CD4-positive, CD25-positive, alpha-beta regulatory T cell (primary cell): ENCODE measurements at places on chromosomes 1 and 21. TPM values are rescaled to one million over a fixed set of nuclear protein-coding genes. Genes with fewer than 3 reads are reported as not detected.

DNA sequence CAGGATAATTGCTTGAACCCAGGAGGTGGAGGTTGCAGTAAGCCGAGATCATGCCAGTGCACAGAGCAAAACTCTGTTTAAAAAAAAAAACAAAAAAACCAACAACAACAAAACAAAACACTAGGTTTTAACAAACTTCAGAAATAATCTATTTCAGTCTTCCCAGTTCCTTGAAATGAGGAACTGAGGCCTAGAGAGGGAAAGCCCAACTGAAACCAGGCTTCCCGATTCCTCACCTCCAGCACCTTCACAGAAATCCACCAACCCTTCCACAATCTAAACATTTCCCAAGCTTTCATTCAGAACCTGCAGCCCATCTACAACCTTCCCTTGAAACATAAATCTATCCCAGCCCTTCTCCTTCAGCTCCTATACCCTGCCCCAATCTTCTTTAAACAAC is 612 bp upstream of the CD52 start:
- peak overlapping the region; percentile 70 for H3K27ac ChIP-seq
- peaks cover 22% of the 10 kb centered on the region for H3K36me3 ChIP-seq
- no peaks in the 10 kb centered on the region for H3K27me3 ChIP-seq
- no peak for DNase-seq
- H3K4me3 ChIP-seq: peak overlapping the region; percentile 100

DNA sequence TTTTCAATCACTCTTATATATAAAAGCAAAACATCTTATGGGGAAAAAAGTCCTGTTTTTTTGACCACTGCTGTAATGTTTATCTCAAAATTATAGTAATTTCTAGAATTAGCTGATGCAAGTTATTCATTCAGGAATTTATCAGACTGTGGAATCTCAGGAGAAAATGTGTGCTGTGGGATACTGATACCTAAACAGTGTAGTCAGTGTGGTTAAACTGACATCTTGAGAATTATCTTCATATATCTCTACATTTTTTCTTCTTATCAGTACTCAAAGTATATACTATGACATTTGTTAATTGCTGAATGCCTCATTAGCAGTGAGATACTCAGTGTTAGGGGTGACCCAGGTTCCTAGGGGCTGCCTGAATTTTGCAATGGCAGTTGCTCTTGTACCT is 839.3 kb downstream of the KCNT2 start:
- no peaks in the 10 kb centered on the region for H3K4me1 ChIP-seq
- H3K27me3 ChIP-seq: no peaks in the 10 kb centered on the region
- DNase-seq: no peak
- H3K27ac ChIP-seq: no peak overlapping the region
- no peaks in the 10 kb centered on the region for H3K36me3 ChIP-seq

DNA sequence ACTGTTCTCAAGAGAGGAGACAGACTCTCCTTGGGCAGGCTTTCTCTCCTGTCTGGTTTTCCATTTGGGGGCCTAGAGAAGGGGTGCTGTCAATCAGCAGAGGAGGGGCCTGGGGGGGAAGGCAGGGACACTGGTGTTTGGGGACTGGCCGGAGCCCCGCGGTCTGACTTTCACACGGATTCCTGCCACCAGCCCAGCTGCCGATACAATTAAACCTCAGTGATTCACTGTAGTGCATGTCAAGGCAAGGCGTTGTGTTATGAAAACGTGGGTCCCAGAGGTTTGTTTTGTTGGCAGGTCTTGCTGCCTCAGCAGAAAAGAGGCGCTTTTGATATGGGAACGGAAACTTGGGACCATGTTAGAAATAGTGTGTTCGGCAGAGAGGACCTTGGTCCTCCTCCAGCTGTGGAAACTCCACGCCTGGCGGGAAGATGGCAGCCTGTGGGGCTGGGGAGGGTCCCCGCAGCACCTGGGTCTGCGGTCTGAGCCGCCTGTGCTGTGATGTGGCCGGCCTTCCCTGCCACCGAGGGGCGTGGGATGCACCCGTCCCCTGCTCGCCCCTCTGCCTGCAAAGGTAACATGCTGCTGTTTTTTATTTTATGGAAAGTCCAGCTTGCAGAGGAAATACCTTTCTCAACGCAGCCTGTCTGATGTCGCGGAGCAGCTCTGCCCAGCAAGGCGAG is 47.6 kb downstream of the SPSB1 start:
- no peak for DNase-seq
- no peaks in the 10 kb centered on the region for H3K4me1 ChIP-seq
- H3K27ac ChIP-seq: no peak overlapping the region
- H3K27me3 ChIP-seq: no peaks in the 10 kb centered on the region

DNA sequence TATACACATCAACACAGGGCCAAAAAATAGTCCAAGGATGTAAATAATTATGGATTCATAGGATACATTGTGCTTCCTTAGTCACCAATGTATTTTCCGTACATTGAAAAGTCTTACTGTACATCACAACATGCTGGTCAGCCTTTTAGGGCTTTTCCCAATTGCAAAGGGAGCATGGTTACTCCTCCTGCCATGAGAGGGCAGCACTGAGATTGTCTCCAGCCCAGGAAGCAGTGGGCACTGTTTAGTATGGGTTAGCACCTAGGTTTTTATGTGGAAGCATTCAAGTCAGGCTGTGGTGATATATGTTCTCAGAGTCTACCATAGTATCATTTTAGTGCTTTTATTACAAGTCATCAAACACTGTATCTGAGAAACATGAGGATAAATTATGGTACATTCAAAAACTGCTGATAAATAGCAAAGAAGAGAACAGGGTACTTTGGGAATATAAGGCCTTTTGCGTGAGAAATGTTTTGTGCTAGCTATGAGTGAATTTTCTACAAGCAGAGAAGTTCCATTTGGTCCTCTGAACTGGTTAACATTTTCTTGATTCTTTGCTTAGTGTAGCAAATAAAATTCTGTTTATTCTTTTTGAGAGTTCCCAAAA is 34.0 kb downstream of the ST6GALNAC5 start:
- H3K4me1 ChIP-seq: no peaks in the 10 kb centered on the region
- H3K4me3 ChIP-seq: no peak overlapping the region
- H3K27ac ChIP-seq: no peak overlapping the region
- DNase-seq: peak; percentile 56
- no peaks in the 10 kb centered on the region for H3K27me3 ChIP-seq

DNA sequence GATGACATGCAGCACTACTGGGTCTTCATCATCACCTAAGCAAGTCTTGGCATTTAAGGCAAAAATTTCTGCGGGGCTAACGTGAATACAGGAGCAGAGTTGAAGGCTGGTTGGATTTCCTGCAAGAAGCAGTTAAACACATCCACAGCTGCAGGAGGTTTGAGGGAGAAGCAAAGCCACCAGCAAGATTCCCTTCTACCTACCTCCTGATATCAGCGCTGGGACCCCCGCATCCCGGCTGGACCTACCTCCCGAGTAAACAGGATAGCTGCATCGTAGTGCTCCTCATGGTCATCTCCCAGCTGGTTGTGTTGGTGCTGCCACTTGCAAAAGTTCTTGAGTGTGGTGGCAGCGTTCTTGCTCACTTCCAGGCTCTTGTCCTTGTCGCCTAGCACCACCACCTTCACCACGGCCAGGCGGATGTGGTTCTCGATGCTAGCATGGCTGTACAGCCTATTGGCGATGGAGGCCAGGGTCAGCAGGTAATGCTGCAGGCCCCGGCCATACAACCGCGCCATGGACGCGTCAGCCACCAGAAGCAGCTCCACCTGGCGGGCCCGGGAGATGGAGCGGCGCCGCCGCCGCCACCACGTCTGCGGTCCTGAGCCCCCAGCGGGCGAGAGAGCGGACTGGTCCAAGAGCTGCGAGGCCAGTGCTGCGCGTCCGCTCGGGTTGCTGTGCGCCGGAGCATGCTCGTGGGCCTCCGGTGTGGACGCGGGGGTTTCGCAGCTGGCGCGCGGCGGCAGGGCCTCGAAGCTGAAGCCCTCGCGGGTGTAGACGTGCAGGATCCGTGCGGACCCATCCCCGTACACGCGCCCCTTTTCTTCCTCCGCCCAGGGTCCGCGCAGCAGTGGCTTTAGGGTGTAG is 1.6 kb downstream of the ADAMTS5 start:
- H3K36me3 ChIP-seq: no peaks in the 10 kb centered on the region
- no peak overlapping the region for H3K4me3 ChIP-seq
- no peak overlapping the region for H3K27ac ChIP-seq
- no peaks in the 10 kb centered on the region for H3K4me1 ChIP-seq

Gene PRMT2
- total RNA-seq: 90.4 TPM

DNA sequence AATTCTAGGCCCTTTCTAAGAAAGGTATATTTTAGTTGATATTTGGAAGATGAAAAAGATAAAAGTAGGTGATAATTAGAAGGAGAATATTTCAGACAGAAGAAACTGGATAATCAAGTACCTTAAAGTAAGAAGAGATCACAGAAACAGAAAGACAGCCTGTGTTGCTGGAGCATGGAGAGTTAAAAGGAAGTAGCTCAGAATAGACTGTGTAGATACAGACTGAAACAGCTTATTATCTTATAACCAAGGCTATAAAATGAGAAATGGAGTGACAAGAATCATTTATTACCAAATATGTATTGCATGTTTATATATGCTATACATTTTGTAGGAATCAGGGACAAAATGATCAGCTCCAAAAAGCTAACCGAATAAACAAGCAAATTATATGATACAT is 1120.3 kb downstream of the BRINP3 start:
- no peak for DNase-seq
- H3K4me1 ChIP-seq: no peaks in the 10 kb centered on the region
- no peaks in the 10 kb centered on the region for H3K27me3 ChIP-seq

Gene RHD
- 0.20 TPM for total RNA-seq

- H3K36me3 ChIP-seq: no peaks in the 10 kb centered on the region
- H3K4me1 ChIP-seq: no peaks in the 10 kb centered on the region
- no peaks in the 10 kb centered on the region for H3K27me3 ChIP-seq
- DNase-seq: no peak
- no peak overlapping the region for H3K27ac ChIP-seq
- no peak overlapping the region for H3K4me3 ChIP-seq
Measured at GRCh38 chr1:234148816-234149215, 224.4 kb upstream of the COA6 start.

GRCh38 chr1:20982316-20982715 is 194.4 kb downstream of the EIF4G3 start:
- no peak for DNase-seq
- H3K27ac ChIP-seq: no peak overlapping the region
- no peaks in the 10 kb centered on the region for H3K27me3 ChIP-seq
- H3K36me3 ChIP-seq: peaks cover 2% of the 10 kb centered on the region
- no peak overlapping the region for H3K4me3 ChIP-seq

DNA sequence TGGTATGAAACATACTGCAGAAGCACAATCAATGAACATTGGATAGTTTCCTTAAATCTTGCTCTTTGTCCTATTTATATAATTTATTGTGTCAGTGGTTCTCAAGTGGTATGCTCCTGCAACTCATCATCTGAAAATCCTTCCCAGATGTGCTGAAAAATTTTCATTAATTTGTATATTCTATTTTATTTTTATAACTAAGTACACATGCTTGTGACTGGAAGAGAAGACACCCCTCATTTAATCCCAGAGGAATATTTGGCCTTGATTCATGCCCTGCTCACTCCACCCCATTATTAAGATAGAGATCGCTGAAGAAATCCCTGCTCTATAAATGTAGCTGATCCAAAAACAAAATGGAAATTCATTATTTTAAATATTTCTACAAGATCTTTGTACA is 870.5 kb upstream of the CXADR start:
- no peaks in the 10 kb centered on the region for H3K27me3 ChIP-seq
- H3K36me3 ChIP-seq: no peaks in the 10 kb centered on the region
- H3K27ac ChIP-seq: no peak overlapping the region
- no peak for DNase-seq

DNA sequence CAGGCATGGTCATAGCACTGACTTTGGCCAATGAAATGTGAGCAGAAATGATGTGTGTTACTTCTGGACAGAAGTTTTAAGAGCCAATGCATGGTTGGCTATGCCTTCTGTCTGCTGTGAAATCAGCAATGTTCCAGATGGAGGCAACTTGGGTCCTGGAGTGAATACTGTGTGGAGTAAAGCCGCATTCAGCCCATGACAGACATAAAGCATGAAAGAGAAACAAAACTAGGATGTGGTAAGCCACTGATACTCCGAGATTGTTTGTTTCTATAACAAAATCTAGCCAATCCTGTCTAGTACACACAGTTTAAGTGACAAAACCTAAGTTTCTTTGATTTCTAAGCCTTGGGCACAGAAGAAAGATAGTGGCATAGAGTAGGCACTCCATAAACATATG is 47.1 kb upstream of the ARHGAP29 start:
- H3K4me1 ChIP-seq: no peaks in the 10 kb centered on the region
- H3K4me3 ChIP-seq: no peak overlapping the region
- DNase-seq: no peak
- H3K36me3 ChIP-seq: no peaks in the 10 kb centered on the region

- H3K4me1 ChIP-seq: no peaks in the 10 kb centered on the region
- H3K27me3 ChIP-seq: no peaks in the 10 kb centered on the region
- H3K27ac ChIP-seq: no peak overlapping the region
- H3K36me3 ChIP-seq: no peaks in the 10 kb centered on the region
Measured at GRCh38 chr1:93638981-93639380, 42.7 kb downstream of the BCAR3 start.

- no peaks in the 10 kb centered on the region for H3K36me3 ChIP-seq
- no peaks in the 10 kb centered on the region for H3K27me3 ChIP-seq
- no peak overlapping the region for H3K27ac ChIP-seq
- H3K4me1 ChIP-seq: no peaks in the 10 kb centered on the region
Measured at GRCh38 chr1:81264976-81265375, 535.8 kb upstream of the ADGRL2 start.

Gene SELE
- total RNA-seq: not detected

DNA sequence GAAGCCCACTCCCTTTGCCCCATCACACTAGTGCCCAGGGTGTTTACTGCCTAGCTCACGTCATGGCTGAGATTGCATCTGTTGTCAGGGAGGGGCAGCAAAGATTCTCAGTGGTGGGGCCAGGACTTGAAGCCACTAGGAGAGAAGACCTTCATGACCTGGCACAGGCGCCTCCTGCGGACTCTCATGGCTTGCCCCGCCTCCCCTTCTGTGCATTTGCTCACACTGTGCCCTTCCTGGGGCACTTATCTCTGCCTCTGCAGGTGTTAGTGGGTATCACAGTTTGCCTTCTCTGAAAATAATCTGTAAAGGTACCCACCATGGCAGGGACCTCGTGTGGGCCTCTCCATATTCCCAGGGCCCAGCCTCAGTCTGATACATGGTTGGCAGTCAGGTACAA is 20.1 kb downstream of the PTPRU start:
- H3K36me3 ChIP-seq: no peaks in the 10 kb centered on the region
- H3K4me1 ChIP-seq: peaks cover 8% of the 10 kb centered on the region
- no peak for DNase-seq
- H3K27me3 ChIP-seq: peaks cover 4% of the 10 kb centered on the region
